ENCODE measurements at places on chromosomes 16 and 17. TPM values are rescaled to one million over a fixed set of nuclear protein-coding genes. Genes with fewer than 3 reads are reported as not detected.

Gene TEX14
- total RNA-seq, result not detected

Gene MYH1
- total RNA-seq, result not detected

Gene CCL7
- not detected for total RNA-seq

Gene FOXF1
- not detected for total RNA-seq

Gene PIPOX
- total RNA-seq, result 0.23 TPM

Gene TBC1D3E
- not detected for total RNA-seq

Gene SLC5A11
- not detected for total RNA-seq

Gene SHCBP1
- total RNA-seq, result 10.8 TPM

Gene METTL26
- 161 TPM for total RNA-seq

Gene IRF8
- not detected for total RNA-seq

Gene MYH13
- not detected for total RNA-seq

Gene EVPL
- 14.2 TPM for total RNA-seq

Gene CCDC78
- total RNA-seq, result 3.8 TPM

Gene C16orf95
- total RNA-seq, result 3.9 TPM

Gene PIEZO1
- 172 TPM for total RNA-seq

Gene ARHGAP44
- total RNA-seq, result under 0.01 TPM

Gene EXOC7
- 45.4 TPM for total RNA-seq

Gene CSH1
- total RNA-seq, result not detected

Gene SOX15
- 207 TPM for total RNA-seq

Gene CEP131
- 8.4 TPM for total RNA-seq

Gene OTOP3
- 0.08 TPM for total RNA-seq

Gene PPP1R27
- total RNA-seq, result not detected

Gene CACNG3
- not detected for total RNA-seq

Gene DOC2A
- not detected for total RNA-seq

Gene SPAG7
- 77.2 TPM for total RNA-seq

Gene IRX5
- 7.7 TPM for total RNA-seq

Gene TBC1D24
- total RNA-seq, result 4.9 TPM

Gene MCRIP2
- total RNA-seq, result 55.2 TPM

Gene TNP2
- not detected for total RNA-seq

Gene ACSF2
- 28.0 TPM for total RNA-seq

Gene ASPA
- total RNA-seq, result not detected

Gene ELOB
- total RNA-seq, result 386 TPM

Gene CCL16
- total RNA-seq, result not detected

Gene ALOX12
- total RNA-seq, result 1.2 TPM

Gene KRT27
- not detected for total RNA-seq

Gene AANAT
- total RNA-seq, result not detected

Gene CCDC92B
- 0.04 TPM for total RNA-seq

Gene BCL6B
- total RNA-seq, result not detected

Gene KRTAP4-1
- not detected for total RNA-seq

Gene TBC1D3K
- not detected for total RNA-seq

Gene HASPIN
- 5.0 TPM for total RNA-seq

Gene MPO
- total RNA-seq, result not detected

Gene IGFBP4
- 15.5 TPM for total RNA-seq

Gene SMTNL2
- not detected for total RNA-seq

Gene ZNF207
- total RNA-seq, result 99.7 TPM

Gene PPL
- total RNA-seq, result 51.1 TPM

Gene ABCA9
- 0.15 TPM for total RNA-seq

Gene AMZ2
- 117 TPM for total RNA-seq

Gene NR1D1
- 6.9 TPM for total RNA-seq

Gene FA2H
- total RNA-seq, result not detected

Gene TMEM238L
- total RNA-seq, result not detected

Gene KCNJ2
- 0.08 TPM for total RNA-seq

Gene KDM8
- 1.7 TPM for total RNA-seq

Measured in hair follicular keratinocyte (primary cell).